ENCODE measurements at places on chromosomes 7 and 10.
A peak's percentile ranks its signal among the peaks of the same experiment; 100 is the strongest.

DNA sequence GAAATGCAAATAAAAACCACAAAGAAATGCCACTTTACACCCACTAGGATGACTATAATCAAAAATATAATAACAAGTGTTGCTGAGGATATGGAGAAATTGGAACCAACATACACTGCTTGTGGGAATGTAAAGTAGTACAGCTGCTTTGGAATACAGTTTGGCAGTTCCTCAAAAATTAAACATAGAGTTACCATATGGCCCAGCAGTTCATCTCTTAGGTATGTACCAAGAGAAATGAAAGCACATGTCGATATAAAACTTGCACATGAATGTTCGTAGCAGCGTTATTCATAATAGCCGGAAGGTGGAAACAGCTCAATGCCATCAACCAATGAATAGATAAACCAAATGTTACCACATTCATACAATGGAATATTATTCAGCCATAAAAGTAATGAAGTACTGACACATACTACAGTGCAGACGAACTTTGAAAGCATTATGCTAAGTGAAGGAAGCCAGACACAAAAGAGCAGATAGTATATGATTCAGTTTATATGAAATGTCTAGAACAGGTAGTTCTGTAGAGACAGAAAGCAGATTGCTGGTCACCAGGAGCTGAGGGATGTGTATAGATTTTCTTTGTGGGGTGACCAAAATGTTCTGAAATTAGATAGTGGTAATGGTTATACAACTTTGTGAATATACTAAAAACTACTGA, 12.4 kb downstream of the BCAP29 start:
- no peak for DNase-seq

DNA sequence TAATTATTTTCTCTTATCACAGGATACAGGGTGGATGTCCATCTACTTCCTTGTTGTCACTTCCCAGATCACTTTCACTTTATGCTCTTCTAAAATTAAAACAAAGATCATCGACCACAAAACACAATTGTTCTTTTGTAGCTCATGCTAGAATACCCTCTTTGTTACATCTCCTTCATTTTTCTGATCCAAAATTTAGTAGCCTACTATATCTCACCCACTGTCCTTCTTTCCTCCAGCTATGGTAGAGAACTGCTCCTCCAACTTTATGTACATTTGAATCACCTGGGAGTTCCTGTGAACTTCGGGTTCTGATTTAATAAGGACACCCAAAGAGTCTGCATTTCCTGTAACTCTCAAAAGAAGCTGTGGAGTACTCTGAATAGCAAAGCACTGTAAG, 1.2 kb upstream of the AHR start:
- DNase-seq: no peak

DNA sequence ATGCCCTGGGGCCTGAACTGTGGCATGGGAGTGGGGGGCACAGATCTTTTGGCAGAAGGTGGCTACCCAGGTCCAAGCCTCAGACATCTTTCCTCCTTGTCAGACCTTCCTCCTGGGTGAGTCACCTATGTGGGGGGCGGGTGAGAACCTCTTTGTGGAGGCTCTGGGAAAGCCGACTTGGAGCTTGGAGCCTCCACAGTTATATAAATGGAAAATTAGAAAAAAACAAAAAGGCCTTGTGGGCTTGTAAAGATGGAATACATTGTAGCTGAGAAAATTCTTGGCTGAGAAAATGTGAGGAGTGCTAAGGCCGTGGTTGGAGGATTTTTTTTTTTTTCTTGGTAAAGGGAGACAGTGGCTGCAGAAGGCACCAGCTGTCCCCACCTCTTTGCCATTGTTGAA, 292.5 kb downstream of the CCDC3 start:
- no peak for DNase-seq

DNA sequence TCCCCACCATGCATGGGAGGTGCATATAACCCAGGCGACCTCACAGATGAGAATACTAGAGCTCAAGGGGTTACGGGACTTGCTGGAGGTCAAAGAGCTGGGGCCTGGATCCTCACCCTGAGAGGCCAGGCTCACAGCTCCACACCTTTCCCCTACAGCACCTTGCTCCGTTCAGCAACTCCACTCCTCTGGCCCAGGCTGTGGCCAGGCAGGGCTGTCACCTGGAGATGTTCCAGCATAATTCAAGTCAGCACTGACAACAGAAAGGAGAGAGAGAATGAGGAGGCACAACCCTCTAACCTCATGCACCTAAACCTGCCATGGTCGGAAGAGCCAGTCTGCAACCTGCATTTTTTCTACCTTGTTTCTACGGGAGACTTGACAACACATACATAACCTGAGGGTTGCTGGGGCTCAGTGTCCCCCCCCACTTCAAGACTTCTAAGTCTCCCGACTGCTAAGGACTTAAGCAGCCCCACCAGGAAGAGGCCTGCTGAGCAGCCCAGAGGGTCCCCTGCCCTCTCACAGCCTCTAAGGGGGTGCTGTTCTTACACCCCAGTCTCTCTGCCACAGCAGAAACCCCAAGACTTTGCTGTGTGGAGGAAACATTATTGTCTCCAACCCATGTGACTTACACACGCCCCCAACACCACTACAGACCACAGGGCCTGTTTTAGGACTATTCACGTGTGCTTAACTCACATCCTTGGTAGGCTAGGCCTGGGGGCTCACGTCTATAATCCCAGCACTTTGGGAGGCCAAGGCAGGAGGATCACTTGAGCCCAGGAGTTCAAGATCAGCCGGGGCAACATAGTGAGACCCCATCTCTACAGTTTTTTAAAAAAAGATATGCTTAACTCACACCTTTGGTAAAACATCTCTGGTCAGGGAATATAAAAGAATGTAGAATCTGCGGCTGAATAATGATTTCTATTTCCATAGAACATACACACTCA, 175.6 kb downstream of the FAM107B start:
- no peak for DNase-seq

DNA sequence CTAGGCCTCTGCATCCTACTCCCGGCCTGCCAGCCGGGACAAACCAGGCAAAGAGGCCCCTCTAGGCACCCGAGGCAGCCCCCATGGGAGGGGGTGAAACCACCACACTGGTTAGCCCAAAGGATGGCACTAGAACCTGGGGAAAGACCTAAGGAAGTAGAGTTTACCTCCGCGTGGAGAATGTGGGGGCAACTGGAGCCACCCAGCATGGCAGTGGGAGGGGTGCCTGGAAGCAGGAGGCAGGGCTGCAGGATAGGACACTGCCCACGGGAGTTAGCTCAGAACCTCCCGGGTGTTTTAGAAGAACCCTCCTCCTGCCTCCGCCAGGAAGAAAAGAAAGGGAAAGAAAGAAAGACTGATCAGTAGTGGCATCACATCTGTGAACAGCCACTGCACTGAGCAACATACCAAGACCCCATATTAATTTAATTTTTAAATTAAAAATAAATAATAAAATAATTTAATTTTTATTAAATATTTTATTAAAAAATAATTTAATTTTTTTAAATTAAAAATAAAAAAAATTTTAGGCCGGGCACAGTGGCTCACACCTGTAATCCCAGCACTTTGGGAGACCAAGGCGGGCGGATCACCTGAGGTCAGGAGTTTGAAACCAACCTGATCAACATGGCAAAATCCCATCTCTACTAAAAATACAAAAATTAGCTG, 11.2 kb downstream of the AIFM2 start:
- DNase-seq: no peak

GRCh38 chr10:11355592-11355991, 255.9 kb downstream of the USP6NL start:
- DNase-seq: no peak

DNA sequence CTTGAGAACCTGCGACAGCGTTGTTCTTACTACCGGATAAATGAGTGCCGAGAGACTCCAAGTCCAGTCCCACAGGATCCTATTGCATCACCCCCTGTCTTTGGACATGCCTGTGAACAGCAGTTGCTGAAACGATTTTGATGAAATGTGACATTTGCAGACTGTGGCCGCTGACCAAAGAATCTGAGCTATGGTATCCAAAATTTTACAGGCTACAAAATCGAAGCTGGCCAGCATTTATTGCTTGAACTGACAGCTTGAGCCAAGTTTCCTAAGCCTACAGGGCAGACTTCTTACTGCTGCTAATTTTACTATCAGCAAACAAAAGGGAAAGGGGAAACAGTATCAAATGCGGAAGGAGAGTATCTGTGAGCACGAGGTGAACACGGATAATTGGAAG, 12.1 kb upstream of the NPVF start:
- no peak for DNase-seq

- no peak for DNase-seq
Observed at GRCh38 chr10:88557256-88557655, 25.9 kb downstream of the RNLS start.

- DNase-seq: no peak
Observed at GRCh38 chr10:48221814-48222213, 52.7 kb downstream of the FRMPD2 start.

DNA sequence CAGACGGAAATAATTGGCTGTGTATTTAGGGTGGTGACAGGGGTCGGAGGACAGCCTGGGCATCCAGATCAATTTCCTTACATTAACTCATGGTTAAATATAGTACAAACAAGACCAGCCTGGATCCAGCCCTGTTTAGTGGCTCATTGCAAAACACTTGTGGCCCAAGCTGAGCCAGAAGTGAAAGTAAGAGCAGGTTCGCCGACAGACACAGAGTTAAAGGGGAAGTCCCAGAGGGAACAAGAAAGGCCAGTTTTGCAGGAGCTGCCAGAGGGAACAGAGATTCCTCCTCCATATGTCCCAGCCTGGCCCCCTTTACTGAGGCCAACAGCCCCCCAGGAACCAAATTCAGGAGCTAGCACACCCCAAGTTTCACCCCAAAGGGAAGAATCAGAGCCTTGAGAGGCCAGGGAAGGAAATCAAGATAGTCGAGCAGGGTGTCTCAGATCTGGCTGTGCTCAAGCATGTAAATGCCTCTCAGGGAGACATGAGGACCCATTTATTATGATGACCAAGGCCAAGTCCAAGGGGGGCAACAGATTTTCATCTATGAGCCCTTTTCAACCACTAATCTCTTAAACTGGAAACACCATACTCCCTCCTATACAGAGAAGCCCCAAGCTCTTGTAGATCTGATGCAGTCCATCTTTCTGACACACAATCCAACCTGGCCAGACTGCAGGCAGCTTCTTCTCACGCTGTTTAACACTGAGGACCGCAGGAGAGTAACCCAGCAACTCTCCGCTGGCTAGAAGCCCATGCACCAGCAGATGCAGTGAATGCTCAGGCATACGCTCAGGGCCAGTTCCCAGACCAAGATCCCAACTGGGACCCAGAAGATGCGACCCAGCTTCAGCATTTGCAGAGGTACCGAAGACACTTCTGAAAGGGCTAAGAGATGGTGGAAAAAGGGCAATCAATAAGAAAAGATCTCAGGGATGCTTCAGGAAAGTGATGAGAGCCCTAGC, 15.9 kb upstream of the ADCK2 start:
- DNase-seq: no peak

GRCh38 chr7:38162036-38162435, 16.0 kb upstream of the STARD3NL start:
- DNase-seq: no peak

DNA sequence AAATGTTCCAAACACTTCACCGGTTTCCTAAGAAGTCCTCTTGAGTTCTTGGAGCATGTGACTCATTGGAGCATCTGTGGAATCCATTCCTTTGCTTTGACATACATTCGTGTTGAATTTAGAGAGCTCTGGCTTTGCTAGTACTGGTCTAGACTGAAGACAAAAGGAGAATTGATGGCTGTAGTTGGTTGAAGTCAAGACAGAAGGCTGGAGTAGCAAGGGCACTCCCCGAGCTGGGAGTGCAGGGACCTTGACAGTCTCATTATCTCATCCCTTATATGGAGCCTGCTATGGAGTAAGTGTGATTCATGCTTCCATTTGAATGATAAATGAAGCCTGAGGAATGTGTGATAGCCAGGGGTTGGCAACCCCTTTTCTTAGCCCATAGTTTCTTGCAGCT, 1249.1 kb downstream of the TYW1 start:
- no peak for DNase-seq

- no peak for DNase-seq
Observed at GRCh38 chr10:17808971-17809841, at the start of gene MRC1. TSS of gene MRC1 (plus strand) at chr10:17809348. CDS start at chr10:17809466, 118 bp downstream.

- no peak for DNase-seq
Observed at GRCh38 chr7:82172881-82173280, 270.7 kb downstream of the CACNA2D1 start.

DNA sequence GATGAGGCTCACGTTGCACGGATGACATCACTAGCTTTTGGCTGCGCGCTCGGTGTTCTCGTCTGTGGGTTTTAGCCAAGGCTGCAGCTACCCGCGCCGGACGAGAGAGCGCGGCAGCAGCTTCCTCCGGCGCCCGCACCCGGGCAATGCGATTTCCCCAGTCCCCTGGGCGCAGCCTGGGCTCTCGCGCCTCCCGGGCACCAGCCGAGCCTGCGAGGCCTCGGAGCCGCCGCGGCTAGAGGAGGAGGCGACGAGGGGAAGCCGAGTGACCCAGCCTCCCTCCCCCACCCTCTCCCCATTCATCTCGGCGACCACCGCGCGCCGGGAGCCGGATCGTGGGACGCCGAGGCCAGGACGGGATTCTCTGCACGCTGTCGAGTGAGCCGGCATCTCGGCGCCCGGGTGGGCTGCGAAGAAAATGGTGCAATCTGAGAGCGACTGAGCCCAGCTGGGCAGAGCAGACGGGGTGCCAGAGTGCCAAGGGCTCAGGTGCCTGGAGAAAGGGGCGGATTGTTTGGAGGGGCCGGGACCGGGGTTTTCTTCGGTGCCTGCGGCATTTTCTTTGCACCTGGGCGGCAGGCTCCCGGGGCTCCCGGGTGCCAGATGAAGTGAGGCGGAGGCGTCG, 1.2 kb upstream of the TMEM178B start:
- no peak for DNase-seq

DNA sequence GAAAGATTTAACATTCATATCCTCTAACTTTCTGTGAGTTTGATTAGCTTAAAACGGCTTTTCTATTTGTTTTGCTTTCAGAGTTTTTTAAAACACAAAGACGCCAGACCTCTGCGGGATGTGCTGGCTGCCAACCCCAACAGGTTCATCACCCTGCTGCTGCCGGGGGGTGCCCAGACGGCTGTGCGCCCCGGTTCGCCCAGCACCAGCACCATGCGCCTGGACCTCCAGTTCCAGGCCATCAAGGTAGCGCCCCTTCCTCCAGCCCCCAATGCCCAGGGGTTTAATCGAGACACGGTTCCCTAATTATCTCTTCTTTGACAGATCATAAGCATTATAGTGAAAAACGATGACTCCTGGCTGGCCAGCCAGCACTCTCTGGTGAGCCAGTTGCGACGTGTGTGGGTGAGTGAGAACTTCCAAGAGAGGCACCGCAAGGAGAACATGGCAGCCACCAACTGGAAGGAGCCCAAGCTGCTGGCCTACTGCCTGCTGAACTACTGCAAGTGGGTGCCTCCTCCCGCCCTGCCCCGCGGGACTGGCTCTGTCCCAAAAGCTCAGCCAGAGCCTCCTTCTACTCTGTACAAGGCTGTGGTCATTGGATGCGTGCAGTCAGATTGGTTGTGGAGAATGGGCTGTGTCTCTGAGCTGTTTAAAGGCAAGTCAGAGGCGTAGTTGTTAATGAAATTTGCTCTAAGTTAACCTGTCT, 71.2 kb downstream of the TRRAP start:
- DNase-seq: no peak

- DNase-seq: peak; percentile 22
Observed at GRCh38 chr10:68348265-68348741, 15.6 kb upstream of the PBLD start.

Data from T-helper 17 cell (primary cell).